ENCODE measurements at places on chromosomes 11 and 22.
A peak's percentile ranks its signal among the peaks of the same experiment; 100 is the strongest.

DNA sequence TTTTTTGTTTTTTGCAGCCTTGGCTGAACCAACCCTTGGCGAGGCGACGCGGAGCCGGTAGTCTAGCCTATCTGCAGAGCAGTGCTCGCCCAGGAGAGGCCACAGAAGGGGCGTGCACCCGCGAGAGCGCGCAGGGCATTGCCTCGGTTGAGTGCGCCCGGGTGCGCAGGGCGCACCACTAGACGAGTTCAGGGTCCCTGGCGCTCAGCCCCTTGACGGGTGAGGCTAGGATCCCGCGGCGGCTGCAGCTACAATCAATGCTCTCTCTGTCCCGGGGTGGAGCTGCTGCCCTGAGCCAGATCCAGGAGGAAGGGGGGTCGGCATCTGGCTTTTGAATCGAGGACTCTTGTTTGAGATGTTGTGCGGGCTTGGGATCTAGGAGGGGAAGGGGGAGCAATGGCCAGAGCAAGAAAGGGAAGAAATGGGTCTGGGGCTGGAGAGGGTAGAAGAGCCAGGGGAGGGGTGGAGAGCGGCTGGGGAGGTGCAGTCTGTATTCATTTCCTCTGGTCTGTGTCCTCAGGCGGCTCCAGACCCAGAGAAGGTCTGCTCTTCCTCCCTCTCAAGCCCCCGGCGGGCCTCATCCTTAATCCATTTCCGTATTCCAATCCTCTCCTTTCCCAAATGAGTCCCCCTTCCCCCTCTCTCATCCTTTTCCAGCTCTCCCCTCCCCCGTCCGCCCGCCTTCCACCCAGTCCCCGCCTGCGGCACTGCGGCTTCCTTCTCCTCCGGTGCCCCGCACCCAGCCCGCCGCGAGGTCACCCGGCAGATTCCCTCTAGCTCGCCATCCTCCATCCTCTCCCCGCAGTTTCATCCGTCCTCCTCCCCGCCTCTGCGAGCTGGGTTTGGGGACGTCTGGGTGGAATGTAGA is 797 bp downstream of the THY1 start:
- DNase-seq: no peak

DNA sequence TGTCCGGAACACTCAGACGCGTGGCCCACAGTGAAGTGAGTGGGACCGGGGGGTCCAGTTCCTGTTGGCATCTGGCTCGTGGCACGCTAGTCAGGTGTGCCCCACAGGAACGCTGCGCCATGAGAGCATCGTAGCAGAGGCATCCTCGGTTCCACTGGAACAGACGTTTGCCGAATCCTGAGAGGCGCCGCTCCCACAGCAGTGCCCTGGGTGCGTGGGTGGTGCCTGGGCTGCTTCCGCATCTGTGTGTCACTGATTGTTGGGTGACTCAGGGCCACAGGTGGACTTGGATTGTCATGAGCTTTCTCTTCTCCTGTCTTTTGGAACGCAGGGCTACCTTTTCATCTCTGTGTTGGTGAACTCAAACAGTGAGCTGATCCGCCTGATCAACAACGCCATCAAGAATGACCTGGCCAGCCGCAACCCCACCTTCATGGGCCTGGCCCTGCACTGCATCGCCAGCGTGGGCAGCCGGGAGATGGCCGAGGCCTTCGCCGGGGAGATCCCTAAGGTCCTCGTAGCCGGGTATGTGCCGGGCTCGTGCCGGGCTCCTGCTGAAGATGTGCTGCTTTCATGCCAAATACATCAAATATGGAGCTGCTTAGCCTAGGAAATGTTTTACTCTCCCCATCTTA is 46.2 kb downstream of the AP2A2 start:
- no peak for DNase-seq

DNA sequence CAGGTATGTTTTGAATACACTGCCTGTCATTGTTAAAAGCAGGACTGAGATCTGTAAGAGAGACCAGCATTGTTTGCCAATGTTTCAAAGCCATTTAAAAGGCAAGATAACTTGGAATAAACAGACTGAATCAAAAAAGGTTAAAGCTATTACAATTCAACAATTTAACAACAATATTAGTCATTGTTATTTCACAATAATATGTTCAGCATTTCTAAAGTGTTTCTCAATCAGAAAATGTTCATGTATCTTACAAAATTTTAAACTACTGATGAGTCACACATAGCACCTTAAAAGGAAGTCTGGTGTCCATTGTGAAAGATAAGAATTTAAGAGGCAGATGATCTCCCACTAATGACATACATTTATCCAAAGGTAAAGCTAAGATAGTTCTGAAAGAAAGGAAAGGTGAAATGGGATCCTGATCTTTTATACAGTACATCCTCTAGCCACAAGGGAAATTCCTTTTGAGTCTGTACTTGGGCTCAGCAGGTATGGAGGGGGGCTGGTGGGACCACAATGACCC is 79.7 kb downstream of the MAML2 start:
- no peak for DNase-seq

DNA sequence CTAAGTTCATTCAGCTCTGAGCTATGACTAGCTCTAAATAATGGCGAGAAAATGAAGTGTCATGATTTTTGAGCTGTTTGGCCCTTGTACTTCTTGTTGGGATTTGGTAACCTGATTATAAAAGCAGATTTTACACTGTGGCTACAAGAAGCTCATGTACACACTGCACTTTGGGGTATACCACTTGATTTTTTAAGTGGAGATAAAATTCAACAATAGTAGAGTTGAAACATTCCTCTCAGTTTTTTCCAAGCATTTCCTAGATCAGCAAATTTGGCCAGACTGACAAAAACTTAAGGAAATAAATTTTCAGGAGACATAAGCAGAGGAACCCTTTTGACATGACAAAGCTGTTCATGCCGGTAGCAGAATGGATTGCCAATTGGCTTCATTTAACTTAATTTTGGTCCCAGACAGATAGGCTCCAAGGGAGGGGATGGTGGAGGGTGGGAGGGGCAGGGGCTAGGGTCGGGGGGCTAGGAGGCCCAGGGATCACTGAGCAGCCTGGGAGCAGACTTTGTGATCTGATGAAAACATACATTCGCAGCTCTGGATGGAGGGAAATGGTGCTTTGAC is 575.9 kb downstream of the METTL15 start:
- peak; percentile 46 for DNase-seq

GRCh38 chr11:132332521-132332920 is 962.1 kb downstream of the NTM start:
- no peak for DNase-seq

DNA sequence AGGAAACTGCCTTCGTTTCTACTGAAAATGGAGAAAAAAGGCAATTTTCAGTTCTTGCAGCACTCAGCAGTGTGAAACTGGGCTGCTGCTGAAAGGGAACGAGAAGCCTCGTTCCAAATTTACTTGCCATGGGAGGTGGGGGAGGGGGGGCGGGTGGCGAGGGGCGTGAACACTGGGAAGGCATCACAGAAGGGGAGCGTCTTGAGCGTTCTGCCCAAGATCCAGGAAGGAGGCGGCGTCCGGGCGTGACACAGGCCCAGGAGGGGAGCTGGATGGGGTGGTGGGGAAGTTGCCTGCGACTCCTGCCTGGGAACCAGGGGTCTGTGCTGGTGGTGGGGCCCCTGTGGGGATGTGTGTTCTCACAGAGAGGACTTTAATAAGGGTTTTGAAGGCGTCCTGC is 213.5 kb downstream of the CTTN start:
- DNase-seq: no peak

DNA sequence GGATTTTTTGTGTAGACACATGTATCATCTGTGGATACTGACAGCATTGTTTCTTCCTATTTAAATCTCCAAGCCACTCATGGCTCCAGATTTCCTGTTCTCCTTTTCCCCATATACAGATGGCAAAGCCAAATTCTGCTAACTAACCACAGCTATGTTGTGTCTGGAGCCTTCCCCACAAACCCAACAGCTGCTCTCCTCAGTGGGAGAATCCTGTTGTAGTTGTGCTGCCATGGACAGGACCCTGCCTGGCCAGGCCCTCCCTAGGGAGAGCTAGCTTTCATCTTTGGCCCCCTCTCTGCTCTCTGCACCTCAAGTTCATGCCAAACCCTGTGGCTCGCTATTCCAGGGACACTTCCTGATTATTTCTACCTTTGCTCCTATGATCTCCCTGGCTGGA is 106.4 kb upstream of the CCDC90B start:
- DNase-seq: no peak

- DNase-seq: no peak
Observed at GRCh38 chr11:110857892-110858546, 145.8 kb upstream of the ARHGAP20 start.

DNA sequence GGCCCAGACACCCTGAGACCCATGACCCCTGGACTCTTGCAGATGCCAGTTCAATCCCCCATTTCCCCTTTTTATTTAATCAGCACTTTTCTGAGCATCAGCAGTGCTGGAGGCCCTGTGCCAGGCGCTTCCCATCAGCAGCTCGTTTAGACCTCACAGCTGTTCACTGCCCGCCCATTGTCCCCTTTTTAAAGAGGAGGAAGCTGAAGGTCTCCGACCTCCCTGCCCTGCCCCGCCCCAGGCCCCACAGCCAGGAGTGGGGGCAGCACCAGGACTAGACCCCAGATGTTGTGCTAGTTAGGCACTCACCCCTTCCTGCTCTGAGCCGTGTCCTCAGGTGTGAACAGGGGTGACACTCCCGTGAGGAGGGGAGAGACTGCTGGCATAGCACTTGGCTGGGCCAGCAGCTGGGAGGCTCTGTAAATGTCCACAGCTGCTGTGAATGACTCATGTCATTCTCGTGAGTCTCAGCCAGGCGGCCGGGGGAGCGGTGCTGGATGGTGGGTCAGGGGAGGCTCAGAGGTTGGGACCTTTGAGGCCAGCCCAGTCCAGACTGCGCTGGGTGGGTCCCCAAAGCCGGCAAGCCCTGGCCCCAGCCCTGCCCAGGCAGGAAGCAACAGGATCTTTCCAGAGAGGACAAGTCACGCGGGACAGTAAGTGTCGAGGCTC is 19.9 kb downstream of the EMID1 start:
- DNase-seq: no peak

GRCh38 chr11:35852056-35852455 is 91.8 kb upstream of the LDLRAD3 start:
- DNase-seq: no peak

GRCh38 chr11:134071766-134072402 is 3.0 kb downstream of the JAM3 start:
- DNase-seq: no peak

- DNase-seq: no peak
Observed at GRCh38 chr11:8039530-8040260, 41.3 kb upstream of the TUB start.

DNA sequence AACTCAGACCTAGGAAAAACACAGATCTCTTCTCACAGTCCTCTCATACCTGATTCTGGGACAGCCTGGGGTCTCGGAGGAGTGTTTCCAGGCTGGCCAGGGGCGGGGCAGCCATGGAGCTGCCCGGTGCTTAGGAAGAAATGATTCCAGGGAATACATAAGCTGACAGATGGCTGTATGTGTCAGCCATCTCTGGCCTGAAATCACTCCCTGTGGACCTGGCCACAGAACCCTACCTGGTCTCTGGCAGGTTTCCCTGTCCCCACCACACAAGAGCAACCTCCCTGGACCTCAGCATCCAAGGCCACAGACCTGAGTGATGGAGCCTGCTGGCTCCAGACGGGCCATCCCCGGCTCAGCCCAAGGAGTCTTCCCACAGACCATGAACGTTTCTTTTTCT is 10.0 kb downstream of the GGA1 start:
- no peak for DNase-seq

- DNase-seq: no peak
Observed at GRCh38 chr22:41883400-41883799, 31.5 kb downstream of the SHISA8 start.

DNA sequence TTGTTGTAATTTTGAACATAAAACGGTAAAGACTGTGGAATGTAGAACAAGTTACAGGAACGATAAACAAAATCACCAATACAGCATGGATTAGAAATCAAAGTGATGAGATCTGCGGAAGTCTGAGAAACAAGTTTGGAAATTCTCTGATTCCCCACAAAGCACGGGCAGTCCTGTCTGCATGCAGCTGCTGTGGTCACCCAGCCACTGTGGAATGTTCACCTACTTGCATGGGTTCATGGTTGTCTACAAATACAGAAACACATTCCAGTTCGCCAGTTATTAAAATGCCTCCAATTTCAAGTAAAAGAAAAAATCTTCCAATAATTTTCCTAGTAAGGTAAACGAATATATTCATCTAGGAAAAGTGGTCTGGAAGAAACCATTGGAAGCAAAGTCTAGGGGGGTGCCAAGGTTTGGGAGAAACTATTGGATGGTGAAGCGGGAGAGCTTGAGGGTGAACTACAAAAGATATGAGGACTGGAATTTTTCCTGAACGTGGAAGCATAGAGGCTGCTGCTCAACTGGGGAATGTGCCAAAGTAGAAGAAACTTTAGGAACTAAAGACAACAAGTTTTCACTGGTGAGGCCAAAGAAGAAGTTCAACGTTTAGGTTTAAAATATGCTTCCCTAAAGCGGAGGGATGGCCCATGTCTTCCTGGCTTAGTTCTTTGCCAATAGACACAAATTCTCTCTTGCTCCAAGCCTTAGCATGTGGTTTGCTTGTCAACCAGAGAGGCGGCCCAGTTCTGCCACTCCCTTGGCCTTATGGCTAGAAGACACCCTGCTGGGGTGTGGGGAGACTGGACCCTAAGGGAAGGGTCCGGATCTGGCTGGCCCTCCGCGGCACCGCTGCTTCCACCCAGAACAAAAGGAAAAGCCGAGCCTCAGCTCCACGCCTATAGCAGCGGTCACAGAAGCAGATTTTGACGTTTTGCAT is 70.2 kb downstream of the CTTN start:
- no peak for DNase-seq

- no peak for DNase-seq
Observed at GRCh38 chr22:26632422-26633155, 10.8 kb downstream of the CRYBA4 start.

DNA sequence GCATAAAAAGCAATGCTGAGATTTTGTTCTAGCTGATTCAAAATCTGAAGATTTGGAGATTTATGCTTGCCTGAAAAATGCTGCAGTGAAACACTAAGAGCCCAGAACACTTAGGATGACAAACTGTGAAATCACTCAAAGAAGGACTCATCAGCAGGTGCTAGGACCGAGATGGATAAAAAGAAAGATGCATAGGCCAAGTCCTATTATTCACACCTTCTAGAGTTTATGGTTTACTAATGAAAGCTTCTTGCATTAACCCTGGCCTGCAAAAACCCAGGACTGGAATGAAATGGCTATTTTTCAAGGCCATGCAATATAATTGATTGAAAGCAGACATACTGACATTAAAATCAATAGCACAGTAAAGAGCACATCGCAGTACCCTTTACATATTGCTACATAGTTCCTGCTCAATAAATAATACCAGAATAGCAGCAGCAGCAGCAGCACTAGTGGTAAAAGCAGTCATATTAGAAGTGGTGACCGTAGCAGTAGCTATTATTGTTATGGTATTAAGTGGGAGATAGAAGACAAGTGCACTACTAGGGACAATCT is 161.7 kb downstream of the RAB38 start:
- no peak for DNase-seq

- DNase-seq: no peak
Observed at GRCh38 chr11:76793391-76794291, 10.5 kb downstream of the TSKU start.

- DNase-seq: no peak
Observed at GRCh38 chr22:37907036-37907954, 1.2 kb downstream of the MICALL1 start.
